ENCODE measurements at places on chromosomes 5 and 9. TPM values are rescaled to one million over a fixed set of nuclear protein-coding genes. Genes with fewer than 3 reads are reported as not detected.

WNT8A gene
- 0.12 TPM for total RNA-seq

SV2C gene
- total RNA-seq: not detected

MEIKIN gene
- not detected for total RNA-seq

OR1J2 gene
- total RNA-seq: not detected

BNC2 gene
- 7.0 TPM for total RNA-seq

CYLC2 gene
- total RNA-seq: not detected

EGFL7 gene
- 18.0 TPM for total RNA-seq

C5orf58 gene
- total RNA-seq: not detected

INSL4 gene
- not detected for total RNA-seq

TEK gene
- 2.0 TPM for total RNA-seq

LCN1 gene
- not detected for total RNA-seq

SLC6A7 gene
- not detected for total RNA-seq

ENDOG gene
- total RNA-seq: 10.3 TPM

INSYN2B gene
- 70.7 TPM for total RNA-seq

Measured in M059J (cell line).